Cardiac septum (tissue), 1 donor: ENCODE measurements at places on chromosomes 4 and X. TPM values are rescaled to one million over a fixed set of nuclear protein-coding genes. Genes with fewer than 3 reads are reported as not detected.

DNA sequence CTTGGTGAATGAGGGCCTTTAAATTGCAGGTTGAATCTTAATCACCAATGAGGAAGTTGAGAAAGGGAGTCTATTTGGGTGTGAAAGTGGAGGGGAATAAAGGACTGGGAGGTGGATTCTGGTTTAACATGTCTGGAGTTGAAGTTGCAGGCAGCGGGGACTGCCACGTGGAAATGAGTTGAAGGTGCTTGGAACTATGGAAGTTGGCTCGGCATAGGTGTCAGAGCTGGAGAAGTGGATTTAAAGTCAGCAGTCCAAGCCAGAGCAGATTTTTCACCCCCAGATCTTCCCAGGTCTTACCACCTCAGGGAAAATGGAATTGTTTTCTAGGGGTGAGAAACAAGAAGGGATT lies 44.9 kb downstream of the TIGD4 start:
- no peak for DNase-seq

- DNase-seq = no peak
Observed at GRCh38 chr4:113636877-113637276, 124.7 kb downstream of the CAMK2D start.

DNA sequence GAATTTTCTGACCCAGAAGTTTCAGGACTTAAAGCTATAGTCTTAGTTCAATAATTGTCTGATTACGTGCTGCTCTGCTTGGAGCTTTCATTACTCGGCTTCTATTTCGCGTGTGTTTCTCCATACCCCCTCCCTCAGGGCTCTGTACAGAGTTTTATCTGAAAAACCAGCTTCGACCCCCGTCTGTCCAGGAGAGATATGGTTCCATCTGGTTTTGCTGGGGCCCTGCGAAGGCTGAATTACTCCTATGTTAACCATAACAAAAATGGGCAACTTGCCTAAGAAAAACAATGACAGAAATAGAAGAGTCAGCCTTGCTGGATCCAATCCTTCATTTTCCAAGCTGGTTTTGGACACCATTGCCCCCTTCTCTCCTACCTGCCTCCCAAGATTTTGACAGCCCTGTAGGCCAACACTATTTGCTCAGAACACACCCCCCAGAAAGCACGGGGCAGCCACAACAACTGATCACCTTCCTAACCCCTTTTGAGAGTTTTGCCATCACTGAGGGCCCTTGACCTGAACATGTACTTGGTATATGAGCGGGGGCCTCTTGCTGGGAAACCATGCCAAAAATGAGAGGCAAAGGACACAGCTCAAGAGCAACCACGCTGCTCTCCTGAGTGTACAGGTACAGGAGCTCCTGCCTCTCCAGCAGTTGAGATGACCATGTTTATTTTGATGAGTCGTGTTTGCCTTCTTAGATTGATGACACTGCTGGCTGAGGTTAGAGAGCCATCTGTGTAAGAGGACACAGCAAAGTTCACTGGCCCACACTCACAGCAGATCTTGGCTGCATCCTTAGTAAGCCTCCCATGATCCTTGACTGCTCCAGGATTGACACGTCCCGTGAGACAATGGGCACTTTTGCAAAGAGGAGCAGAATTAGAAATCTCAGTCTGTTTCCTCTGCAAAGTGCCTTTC lies 36.2 kb upstream of the ATP6AP2 start:
- DNase-seq = no peak

The ERVMER34-1 gene
- total RNA-seq = 3.4 TPM

- DNase-seq = no peak
Observed at GRCh38 chrX:109398833-109399232, 83.1 kb downstream of the GUCY2F start.

The ANKRD17 gene
- total RNA-seq = 59.8 TPM

The ADH1B gene
- 12.6 TPM for total RNA-seq

DNA sequence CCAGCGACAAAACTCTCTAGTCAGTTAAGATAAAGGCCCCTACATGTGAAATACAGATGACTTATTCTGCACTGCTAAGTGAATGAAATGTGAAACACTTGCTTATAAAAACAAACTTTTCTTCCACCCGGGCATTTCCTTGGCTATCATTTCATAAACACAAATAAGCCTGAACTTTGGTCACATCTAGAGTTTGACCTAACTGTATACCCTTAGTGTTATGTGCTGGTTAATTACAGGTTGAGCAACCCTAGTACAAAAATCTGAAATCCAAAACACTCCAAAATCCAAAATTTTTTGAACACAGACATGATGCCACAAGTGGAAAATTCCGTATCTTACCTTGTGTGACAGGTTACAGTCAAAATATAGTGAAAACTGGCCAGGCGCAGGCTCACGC lies 45.9 kb downstream of the SAT1 start:
- DNase-seq = no peak

- DNase-seq = no peak
Observed at GRCh38 chr4:28973587-28974350, 1746.4 kb upstream of the PCDH7 start.

The AWAT2 gene
- not detected for total RNA-seq

The CSN1S1 gene
- total RNA-seq = not detected

DNA sequence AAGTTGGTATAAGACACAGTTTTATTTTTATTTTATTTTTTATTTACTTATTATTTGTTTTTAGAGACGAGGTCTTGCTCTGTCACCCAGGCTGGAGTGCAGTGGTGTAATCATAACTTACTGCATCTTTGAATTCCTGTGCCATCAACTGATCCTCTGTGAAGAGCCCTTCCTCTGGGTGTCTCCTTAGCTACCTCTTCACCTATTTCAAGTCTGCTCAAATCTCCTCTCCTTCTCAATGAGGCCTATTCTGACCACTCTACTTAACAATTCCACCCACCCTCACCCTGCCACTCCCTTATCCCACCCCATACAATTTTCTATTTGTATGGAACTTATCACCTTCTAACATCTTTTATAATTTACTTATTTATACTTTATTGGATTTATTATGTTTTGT lies 183.4 kb downstream of the PPP3CA start:
- DNase-seq = no peak

- DNase-seq = no peak
Observed at GRCh38 chr4:186061921-186062320, 7.0 kb upstream of the TLR3 start.

The FAT1 gene
- 90.7 TPM for total RNA-seq

- no peak for DNase-seq
Observed at GRCh38 chr4:86928400-86929255, 6.2 kb upstream of the AFF1 start.

The CASP6 gene
- 3.8 TPM for total RNA-seq
